ENCODE measurements at places on chromosomes 6 and 20.

GRCh38 chr6:132445201-132445951 lies 44.1 kb upstream of the MOXD1 start:
- DNase-seq = peak; percentile 93

DNA sequence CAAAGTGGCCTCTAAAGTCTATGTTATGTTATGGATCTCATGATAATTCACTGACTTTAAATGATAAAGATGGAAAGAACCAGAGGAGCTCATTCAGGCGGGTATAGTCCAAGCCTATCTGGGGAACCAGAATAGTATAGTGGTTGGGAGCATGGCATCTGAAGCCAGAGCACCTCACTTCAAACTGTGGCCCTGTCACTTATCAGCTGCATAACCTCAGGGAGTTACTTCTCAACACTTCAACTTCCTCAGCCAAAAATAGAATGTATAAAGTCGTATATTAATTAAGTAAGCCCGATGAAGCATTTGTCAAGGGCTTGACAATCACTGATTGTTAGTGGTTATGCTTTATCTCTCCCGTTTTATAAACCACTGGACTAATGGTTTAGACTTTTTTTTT lies 112.7 kb downstream of the RTN4IP1 start:
- no peak for DNase-seq

- DNase-seq = no peak
These were observed 10.0 kb downstream of the PXDC1 start for GRCh38 chr6:3741477-3741871.

DNA sequence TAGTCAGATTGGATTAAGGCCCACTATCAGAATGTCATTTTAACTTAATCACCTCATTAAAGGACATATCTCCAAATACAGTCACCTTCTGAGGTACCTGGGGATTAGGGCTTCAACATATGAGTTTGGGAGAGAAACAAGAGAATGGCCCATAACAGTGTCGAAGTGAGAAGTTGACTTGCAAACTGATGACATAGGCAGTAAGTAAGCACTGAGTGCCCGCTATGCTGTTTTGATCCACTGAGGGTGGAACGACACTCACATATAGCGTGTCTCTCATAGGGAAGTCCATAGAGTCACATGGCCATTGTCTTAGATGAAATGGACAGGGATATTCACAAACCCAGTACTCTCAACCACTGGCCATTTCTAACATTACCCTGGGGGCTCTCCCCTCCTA lies 264.2 kb downstream of the SAMD5 start:
- DNase-seq = no peak

GRCh38 chr6:79468116-79468515 lies 69.1 kb downstream of the LCA5 start:
- peak; percentile 13 for DNase-seq

- no peak for DNase-seq
These were observed 150.3 kb downstream of the MBOAT1 start for GRCh38 chr6:20061952-20062351.

DNA sequence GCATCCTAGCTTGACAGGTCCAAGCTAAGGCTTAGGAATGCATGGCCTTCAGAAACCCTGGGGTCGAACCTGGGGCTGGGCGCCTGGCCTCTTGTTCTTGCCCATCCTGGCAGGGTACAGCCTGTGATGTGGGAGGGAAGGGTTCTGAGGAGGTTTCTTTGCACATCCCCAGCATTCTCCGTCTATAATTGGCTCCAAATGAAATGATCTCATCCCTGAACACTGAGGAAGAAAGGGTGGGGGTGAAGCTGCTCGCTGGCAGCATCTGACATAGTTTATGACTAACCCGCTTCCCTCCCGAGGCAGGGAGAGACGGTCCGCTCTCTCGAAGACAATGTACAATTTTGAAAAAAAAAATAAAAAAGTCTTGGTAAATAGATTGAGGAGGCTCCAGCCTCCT lies 67.1 kb upstream of the ZNFX1 start:
- DNase-seq = peak; percentile 95

DNA sequence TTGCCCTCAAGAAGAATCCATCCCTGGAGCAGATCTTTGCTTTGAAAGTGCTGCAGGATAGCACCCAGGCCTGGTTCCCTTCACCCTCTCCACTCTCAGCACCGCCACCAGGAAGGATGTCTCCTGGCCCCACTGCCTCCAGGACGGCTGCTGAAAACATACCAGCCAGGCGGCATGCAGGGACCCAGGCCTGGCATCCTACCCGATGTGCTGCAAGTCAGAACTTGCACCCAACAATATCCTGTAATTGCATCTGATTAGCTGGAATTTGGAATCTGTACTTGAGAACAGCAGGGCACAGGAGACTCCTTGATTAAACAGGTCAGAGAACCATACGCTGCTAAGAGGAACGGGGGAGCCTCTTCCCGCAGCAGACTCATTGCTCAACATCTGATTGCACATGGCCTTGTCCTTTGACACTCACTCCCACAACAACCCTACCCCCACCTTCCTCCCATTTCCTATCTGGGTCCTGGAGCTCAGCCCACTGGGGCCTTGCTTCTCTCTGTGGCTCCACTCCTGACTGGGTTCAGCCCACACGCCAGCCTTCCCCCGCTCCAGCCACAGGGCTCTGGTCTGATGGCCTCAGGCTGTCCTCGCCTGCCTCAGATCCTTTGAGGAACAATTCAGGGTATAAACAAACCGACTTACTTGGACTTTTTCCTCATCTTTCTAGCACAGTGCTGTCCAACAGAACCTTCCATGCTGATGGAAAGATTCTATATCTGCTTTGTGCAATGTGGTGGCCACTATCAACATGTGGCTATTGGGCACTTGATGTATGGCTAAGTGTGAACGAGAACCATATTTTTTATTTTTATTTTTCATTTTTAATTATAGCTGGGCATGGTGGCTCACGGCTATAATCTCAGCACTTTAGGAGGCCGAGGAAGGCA lies 78.0 kb downstream of the FGD2 start:
- DNase-seq = peak; percentile 59

- no peak for DNase-seq
These were observed 538.2 kb upstream of the EYS start for GRCh38 chr6:66245231-66245630.

- DNase-seq = no peak
These were observed 109.8 kb upstream of the EMILIN3 start for GRCh38 chr20:41476446-41476845.

DNA sequence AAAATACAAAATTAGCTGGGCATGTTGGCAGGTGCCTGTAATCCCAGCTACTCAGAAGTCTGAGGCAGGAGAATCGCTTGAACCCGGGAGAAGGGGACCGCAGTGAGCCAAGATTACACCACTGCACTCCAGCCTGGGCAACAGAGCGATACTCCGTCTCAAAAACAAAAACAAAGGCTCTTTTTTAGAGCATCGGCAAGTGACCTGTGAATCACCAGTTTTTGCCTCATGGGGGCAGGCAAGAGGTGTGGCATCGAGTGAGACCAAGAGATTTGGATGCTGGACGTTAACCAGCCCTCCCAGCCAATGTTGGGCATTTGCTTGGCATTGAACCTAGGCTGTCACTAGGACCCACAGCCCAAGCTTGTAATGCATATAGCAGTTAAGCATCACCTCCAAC lies 14.6 kb upstream of the CDK5RAP1 start:
- peak; percentile 22 for DNase-seq

- DNase-seq = no peak
These were observed 36.0 kb upstream of the EEF1A1 start for GRCh38 chr6:73556836-73557235.

- DNase-seq = no peak
These were observed 164.1 kb upstream of the SYNDIG1 start for GRCh38 chr20:24305371-24305770.

GRCh38 chr6:37556881-37557644 lies 57.4 kb upstream of the CCDC167 start:
- no peak for DNase-seq

- no peak for DNase-seq
These were observed 174.2 kb downstream of the TSHZ2 start for GRCh38 chr20:53146201-53146891.

GRCh38 chr6:82954937-82955577 lies 110.6 kb downstream of the UBE3D start:
- peak; percentile 86 for DNase-seq

DNA sequence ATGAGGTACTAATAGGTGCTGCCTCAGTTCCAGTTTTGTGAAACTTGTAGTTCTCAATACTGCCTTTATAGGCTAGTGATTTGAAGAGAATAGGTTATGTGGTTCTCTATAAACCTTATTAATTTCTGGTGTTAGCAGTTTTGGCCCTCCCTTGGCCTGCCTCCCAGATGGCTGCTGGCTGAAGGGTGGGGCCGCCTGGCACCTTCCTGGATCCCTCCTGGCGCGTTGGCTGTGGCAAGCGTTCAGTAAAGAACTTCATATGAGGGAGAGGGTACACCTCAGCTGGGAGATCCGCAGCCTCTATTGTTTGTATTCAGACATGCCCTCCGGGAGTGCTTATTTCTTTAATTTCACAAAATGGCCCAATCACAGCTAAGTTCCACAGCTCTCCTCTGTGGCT lies 51.9 kb downstream of the FAM120B start:
- no peak for DNase-seq

GRCh38 chr6:162154001-162154400 lies 573.6 kb downstream of the PRKN start:
- no peak for DNase-seq

DNA sequence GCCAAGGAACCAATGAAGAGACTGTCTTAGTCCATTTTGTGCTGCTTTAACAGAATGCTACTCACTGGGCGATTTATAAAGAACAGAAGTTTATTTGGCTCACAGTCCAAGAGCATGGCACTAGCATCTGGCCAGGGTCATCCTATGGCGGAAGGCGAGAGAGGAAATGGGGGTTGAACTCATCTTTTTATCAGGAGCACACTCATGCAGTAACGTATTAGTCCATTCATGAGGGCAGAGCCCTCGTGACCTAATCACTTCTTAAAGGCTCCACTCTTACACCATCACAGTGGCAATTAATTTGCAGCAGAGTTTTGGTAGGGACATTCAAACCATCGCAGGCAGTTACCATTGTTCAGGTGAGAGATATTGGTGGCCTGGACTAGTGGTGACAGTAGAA lies 8.5 kb downstream of the ARFGEF2 start:
- DNase-seq = no peak

- no peak for DNase-seq
These were observed 116.7 kb upstream of the MAN1A1 start for GRCh38 chr6:119466226-119466625.

DNA sequence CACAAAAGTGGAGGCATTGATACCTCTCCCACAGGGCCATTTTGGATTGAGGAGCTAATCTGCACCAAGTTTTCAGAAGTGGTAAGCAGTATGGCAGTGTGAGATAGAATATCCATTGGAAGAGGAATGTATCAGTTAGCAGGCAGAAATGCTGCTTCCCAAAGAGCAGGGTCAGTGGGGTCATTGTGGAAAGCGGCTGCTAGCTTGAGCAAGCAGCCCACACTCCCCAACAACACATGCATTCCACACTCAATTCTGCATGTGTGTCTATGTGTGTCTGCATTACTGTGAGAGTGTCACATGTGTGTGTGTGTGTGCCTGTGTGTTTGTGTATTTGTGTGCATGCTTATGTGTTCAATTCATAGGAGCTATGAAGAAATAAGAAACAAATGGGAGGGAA lies 190.9 kb upstream of the FOXA2 start:
- no peak for DNase-seq

GRCh38 chr6:35541836-35542235 lies 29.1 kb upstream of the TULP1 start:
- no peak for DNase-seq

- no peak for DNase-seq
These were observed 51.9 kb upstream of the MARCKS start for GRCh38 chr6:113805173-113805790.

GRCh38 chr6:17628873-17629272 lies 28.8 kb downstream of the FAM8A1 start:
- DNase-seq = no peak

DNA sequence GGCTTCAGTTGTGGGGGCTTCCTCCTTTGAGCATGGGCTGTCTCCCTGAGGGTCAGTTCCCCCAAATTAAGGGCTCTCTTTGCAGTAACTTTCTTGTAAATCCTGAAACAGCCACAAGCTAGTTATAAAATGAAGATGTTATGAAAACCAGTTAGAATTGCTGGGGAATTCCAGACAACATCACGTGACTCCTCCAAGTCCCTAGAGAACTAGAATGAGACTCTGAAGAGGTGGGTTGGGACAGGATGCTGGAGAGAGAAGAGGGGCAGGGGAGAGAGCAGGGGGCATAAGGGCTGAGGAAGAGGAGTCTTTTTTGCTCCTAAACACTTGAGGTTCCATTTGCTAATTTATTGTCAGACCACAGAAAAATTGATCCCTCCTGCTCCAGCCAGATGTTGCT lies 380.3 kb downstream of the DHX35 start:
- no peak for DNase-seq

GRCh38 chr20:41030531-41031242 lies 2.1 kb downstream of the TOP1 start:
- peak; percentile 53 for DNase-seq

DNA sequence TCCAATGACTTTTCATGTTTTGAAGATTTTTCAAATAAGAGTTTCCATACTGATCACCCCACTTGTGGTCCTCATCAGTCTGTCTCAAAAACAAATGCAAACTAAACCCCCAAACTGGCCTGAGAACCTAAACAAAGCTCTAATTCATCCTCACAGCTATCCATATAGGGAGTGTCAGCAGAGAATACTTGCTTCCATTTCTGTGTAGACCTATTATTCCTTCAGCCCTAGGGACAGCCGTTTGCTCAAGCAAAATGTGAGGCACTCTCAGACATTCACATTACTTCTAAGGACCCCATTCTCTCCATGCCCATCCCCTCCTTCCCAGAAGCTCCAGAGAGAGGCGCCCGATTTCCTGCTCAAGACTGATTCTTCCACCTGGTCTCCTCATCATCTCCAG lies 24.6 kb downstream of the DNAAF9 start:
- no peak for DNase-seq

- peak; percentile 61 for DNase-seq
These were observed 84.8 kb downstream of the ELOVL5 start for GRCh38 chr6:53263917-53264316.

DNA sequence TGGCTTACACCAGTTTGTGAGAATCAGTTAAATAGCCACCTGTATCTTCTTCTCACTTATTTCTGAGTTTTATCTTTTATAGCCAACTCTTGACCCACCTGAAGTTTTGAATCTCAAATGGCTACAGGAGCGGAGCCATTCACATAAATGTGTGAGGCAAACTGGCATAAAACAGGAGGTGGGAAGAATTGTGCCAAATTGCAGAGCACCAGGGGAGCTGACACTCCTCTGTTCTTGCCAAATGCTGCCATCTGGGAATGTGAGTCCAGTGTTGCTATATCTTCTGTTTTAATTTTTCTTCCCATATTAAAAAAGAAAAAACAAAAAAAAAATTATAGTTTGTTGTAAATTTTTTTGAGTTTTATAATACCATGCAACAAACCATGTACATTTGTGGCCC lies 17.0 kb upstream of the RNF146 start:
- DNase-seq = no peak

DNA sequence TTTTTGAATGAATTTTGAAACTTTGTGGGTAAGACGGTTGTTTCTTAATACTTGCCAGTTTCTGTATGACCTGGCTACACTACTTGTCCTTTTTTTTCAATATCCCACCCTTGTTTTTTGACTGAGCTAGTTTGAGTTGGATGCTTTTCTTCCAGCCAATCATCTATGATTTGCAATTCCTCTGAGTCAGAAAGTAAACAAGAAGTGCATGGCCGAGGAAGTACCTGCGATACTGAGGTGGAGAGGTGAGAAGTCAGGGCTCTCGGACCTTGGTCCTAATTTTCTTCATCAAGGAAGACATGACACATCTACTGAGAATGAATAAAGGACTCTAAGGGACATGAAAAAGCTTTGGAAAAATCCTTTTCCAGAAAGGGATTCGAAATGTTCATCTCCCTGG lies 185.7 kb downstream of the LINC00237 start:
- DNase-seq = no peak

Measured in fibroblast of skin of right quadriceps (primary cell).